ENCODE measurements at places on chromosomes 5 and 9. TPM values are rescaled to one million over a fixed set of nuclear protein-coding genes. Genes with fewer than 3 reads are reported as not detected.

The FBXL7 gene
- 40.9 TPM for polyA plus RNA-seq

- no peak for DNase-seq
These were observed 95.7 kb downstream of the TRPM3 start for GRCh38 chr9:71025728-71026127.

The PAEP gene
- 0.41 TPM for polyA plus RNA-seq

DNA sequence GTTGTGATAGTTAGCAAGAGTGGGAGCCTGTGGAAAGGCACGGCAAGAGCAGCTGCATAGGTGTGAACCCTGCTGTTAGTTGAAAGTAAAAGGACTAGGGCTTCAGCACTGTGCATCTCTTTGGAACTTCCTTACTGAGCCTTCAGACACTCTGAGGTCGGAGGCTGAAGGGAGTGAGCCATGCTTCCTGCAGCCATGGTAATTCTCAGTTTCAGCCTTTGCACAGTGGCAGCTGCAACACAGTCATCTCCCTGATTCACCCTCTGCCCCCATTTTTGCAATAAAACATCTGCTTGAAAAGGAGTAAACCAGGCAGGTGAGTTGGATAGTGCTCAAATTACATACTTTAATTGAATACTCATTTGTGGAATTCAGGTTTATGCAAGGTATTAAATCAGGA, 6.5 kb upstream of the TLE4 start:
- no peak for DNase-seq

- no peak for DNase-seq
These were observed 149.3 kb upstream of the MPDZ start for GRCh38 chr9:13428766-13429165.

GRCh38 chr5:6003040-6003825, 375.1 kb downstream of the MED10 start:
- no peak for DNase-seq

DNA sequence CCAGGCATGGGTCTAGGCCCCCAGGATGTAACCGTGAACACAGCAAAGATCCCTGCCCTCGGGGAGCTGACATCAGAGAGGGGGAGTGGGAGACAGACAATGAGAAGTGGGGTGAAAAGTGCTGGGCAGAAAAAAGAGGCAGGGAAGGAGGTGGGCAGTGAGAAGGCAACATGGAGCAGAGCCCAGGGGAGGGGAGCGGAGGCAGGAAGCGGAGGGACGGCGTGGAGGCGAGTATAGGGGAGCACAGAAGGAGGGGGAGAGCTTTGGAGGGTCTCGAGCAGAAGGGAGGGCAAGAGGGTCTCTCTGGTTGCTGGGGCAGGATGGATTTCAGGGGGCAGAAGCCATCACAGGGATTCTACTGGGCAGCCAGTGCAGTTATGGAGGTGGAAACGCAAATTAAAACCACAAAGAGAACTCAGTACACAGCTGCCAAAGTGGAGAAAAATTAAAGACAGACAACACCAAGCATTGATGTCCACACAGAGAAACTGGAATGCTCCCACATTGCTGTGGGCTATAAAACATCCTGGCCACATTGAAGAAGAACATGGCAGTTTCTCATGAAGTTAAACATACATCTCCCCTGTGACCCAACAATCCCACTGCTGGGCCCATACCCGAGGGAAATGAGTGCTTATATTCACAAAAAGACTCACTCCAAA, 21.1 kb upstream of the LAMC3 start:
- no peak for DNase-seq

GRCh38 chr5:40826489-40827187, 8.4 kb downstream of the RPL37 start:
- DNase-seq: no peak

The DRD1 gene
- 0.10 TPM for polyA plus RNA-seq

DNA sequence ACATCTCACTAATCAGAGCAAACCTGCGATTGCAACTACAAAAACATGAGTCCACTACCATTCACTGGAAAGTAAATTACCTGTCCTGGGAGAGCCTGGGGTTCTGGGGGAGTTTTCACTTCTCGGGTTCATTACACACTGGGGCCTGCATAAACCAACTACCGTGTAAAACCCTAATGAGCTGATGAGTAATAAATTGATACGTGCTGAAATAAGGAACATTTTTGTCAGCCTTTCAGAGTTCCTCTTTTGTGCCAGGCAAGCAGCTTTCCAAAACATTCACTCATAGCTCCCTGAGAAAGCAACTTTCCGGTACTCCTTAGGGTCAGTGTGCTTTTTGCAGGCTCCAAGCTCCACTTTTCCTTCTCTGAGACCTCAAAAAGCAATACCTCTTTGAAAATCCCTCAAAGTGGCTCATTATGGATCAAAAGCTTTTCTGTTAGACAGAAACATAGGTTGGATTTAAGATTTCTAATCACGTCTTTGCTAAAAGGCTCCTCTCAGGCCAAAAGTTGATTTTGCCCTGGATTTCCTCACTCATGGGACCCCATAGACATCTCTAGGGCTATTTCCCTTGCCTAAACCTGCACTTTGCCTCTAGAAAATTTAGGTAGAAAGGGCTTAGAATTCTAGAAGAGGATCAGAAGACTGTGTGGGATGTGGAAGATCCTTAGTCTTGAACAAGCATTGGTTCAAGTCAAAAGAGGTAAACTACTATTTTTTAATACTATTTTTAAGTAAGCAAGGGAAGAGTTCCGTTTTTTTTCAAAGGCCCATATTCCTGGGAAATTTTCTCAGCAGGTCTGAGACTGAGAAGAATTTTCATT, 74.8 kb downstream of the ST8SIA4 start:
- DNase-seq: no peak

The CD14 gene
- polyA plus RNA-seq: 8.7 TPM

The NUDCD2 gene
- 9.5 TPM for polyA plus RNA-seq

- DNase-seq: no peak
These were observed 116.0 kb downstream of the PSD2 start for GRCh38 chr5:139911425-139912120.

The SELENOP gene
- polyA plus RNA-seq: 715 TPM

The TAF1L gene
- 0.03 TPM for polyA plus RNA-seq

DNA sequence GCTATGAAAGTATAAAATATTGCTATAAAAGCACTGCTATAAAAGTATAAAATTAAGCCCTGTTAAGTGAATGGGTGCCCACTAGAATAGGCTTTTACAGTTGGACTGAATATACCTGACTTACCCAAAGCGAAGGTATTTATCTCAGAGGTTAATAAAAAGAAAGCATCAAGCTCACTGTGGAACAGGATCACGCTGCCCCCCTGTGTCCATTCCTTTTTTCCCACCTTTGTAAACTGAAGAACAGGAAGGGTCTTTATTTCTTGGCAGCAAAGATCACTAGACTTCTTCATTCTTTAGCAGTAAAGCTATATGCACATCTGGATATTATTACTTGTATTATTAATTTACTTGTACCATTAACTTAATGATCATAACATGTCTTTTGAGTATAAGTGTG, 22.1 kb upstream of the PLPP6 start:
- DNase-seq: no peak

DNA sequence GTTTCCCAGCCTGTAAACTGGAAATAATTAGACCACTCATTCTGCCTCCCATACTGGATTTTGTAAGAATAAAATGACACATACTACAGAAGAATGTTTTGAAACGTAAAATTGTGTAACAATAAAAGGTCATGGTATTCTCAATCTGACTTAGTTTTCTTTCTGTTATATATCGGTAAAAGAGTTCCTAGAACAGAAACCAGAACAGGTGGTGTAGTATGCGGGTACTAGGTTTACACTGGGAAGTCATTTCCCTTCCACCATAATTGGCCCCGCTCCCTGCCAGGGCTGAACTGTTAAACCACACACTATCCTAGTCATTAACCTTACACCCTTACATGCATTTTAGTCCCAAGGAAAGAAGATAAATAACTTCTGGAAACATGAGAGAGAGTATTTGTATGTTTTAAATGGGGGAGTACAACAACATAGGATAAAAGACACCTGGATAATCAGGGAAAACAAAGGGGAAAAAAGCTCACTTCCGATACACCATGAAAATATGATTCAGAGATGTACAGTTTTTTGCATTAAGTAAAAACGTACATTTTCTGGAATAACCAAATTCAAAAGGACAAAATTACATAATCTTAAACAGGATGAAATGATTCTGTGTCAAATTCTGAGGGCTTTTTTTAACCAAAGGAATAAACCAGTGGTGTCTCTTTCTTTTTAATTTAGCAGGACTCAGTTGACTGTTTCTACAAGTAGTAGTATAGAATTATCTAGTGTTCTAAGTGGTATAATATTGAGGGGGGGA, 199.7 kb downstream of the GLIS3 start:
- no peak for DNase-seq

The BHMT gene
- 0.07 TPM for polyA plus RNA-seq

The IFNA6 gene
- 0.12 TPM for polyA plus RNA-seq

The CCNG1 gene
- polyA plus RNA-seq: 158 TPM

- DNase-seq: no peak
These were observed 5.7 kb downstream of the RCL1 start for GRCh38 chr9:4798281-4799032.

DNA sequence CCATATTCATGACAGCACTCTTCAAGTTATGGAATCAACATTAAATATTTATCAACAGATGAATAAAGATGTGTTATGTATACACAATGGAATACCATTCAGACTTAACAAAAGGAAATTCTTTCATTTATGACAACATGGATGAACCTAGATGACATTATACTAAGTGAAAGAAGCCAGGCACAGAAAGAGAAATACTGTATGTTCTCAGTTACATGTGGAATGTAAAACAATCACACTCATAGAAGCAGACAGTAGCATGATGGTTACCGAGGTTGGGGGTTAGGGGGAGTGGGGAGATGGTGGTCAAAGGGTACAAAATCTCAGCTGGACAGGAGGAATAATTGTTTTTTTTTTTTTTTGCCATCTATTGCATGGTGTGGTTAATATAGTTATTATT, 431.9 kb downstream of the DMAC1 start:
- DNase-seq: no peak

The PLCXD3 gene
- 19.7 TPM for polyA plus RNA-seq

The AMACR gene
- 13.4 TPM for polyA plus RNA-seq

GRCh38 chr9:91419222-91420191, 4.1 kb downstream of the NFIL3 start:
- DNase-seq: no peak

The CDH12 gene
- polyA plus RNA-seq: 0.05 TPM

The GLRA1 gene
- polyA plus RNA-seq: not detected

DNA sequence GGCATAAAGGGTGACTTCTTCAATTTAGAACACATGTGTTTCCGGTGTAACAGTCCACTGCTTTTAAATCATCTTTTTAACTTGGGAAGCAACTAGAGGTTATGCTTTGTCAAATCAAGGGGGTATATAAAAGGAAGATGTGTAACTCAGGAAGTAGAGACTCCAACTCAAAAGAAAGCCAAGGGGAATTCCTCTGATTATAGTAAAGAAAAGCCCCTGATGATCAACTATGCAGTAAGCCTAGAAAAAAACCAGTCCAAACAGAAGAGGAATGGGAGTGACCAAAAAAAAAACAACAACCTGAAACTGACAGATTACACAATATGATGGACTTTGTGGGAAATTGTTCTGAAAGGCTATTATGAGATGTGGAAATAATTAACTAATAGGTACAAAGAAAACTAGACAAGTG, 90.3 kb downstream of the AK8 start:
- DNase-seq: no peak

The SYK gene
- 9.2 TPM for polyA plus RNA-seq

- DNase-seq: no peak
These were observed 275.9 kb upstream of the WWC1 start for GRCh38 chr5:168015506-168015905.

The UBE2QL1 gene
- 6.4 TPM for polyA plus RNA-seq

GRCh38 chr9:111035543-111036428, 2.5 kb downstream of the LPAR1 start:
- no peak for DNase-seq

DNA sequence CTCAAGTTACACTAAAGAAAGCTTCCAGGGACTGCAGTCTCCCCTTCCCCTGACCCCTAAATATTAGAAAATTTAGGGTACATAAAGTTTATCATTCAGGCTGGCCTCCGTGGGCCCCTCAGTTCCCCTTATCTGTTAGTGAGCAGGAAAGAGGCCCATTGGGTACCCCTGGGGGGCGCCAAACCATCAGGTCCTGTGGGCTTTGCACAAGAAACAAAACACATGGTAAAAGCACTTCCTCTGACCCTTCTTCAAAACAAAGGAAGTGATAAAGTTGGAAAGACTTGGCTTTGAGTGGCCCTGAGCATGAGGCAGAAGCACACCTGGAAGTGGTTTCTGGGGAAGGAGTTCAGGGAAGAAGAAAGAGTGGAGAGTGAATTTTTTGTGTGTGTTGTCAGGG, 213.0 kb downstream of the SMARCA2 start:
- peak; percentile 39 for DNase-seq

GRCh38 chr5:119279093-119279492, 76.7 kb upstream of the TNFAIP8 start:
- DNase-seq: no peak

GRCh38 chr5:148394587-148395019, 10.8 kb downstream of the FBXO38 start:
- no peak for DNase-seq

The SKP2 gene
- polyA plus RNA-seq: 4.5 TPM

GRCh38 chr9:128911529-128912035, 9.2 kb upstream of the PHYHD1 start:
- no peak for DNase-seq

The SPINK7 gene
- not detected for polyA plus RNA-seq

DNA sequence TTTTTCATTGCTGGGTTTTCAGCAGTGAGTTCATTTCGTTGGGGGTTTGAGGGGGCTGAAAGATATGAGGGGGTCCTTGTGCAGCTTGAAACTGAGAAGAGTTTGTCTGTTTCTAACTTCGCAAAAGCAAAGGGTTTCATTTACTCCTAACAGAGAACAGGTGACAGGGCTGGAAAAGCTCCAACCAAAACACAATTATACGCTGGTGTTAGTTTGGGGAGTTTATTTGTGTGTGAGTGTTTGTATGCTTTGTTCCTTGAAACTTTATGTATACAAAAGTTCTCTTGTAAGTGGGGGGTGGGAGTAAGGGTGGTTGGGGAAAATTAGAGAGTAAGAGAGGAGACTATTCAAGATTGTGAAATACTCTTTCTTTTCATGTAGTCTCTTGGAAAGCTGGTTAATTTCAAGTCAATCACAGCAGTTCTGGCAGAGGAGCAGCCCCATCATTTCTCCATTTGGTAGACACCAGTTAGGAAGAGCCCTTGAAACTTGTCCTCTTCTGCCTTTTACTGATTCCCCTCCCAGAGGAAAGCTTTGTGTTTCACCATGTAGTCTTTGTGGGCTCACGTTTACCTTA, 881 bp downstream of the TNFAIP8 start:
- DNase-seq: no peak

GRCh38 chr5:166499447-166500240, 1791.8 kb upstream of the WWC1 start:
- DNase-seq: no peak
